ENCODE measurements at places on chromosomes 1 and 21.

GRCh38 chr1:39683591-39684312 lies 7.5 kb downstream of the HPCAL4 start:
- DNase-seq = peak; percentile 75

- peak; percentile 73 for DNase-seq
Observed at GRCh38 chr1:100921110-100921706, 25.3 kb downstream of the SLC30A7 start.

DNA sequence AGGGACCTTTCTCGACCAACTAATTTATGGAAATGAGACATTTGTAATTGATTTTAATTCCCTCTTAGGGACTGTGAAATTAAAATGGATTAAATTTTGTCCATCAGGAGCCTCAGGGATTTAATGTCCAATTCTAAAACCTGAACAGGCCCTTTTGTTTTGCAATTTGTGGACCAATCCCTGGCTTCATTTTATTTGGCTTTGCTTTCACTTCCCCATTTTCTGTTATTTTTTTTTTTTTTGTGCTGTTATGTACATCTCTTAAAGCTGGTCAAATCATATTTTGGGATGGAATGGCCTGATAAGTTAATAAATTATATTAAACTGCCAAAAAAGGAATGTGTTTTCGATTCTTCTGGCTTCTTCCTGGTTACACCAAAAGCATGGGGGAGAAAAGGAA lies 28.9 kb downstream of the ZSCAN20 start:
- DNase-seq = no peak

GRCh38 chr1:179786815-179787685 lies 44.0 kb downstream of the FAM163A start:
- DNase-seq = no peak

Data from CD4-positive, alpha-beta T cell treated with Interleukin-2 at 100 ng/mL for 4 hours (primary cell).